ENCODE measurements at places on chromosomes 7 and 10. TPM values are rescaled to one million over a fixed set of nuclear protein-coding genes. Genes with fewer than 3 reads are reported as not detected.

Gene ASAH2
- total RNA-seq, result 2.1 TPM

Gene MGAM2
- total RNA-seq, result 25.5 TPM

Gene OGDHL
- total RNA-seq, result 1.9 TPM

Gene HGF
- 3.2 TPM for total RNA-seq

Gene ZNF438
- 12.3 TPM for total RNA-seq

Gene HOXA3
- 19.9 TPM for total RNA-seq

Gene RBP4
- total RNA-seq, result 6.6 TPM

Gene CCDC146
- 13.3 TPM for total RNA-seq

Gene INMT
- 7.5 TPM for total RNA-seq

Gene ACBD7
- 0.75 TPM for total RNA-seq

Gene HHEX
- total RNA-seq, result 8.8 TPM

Gene CPA5
- not detected for total RNA-seq

Gene GFRA1
- 4.1 TPM for total RNA-seq

Gene SPDYE9
- not detected for total RNA-seq

Gene CYP2C19
- total RNA-seq, result 0.65 TPM

Gene ZNF33A
- 43.3 TPM for total RNA-seq

Gene APBB1IP
- 8.4 TPM for total RNA-seq

Gene NPSR1
- not detected for total RNA-seq

Gene YWHAG
- total RNA-seq, result 102 TPM

Gene DGKI
- 0.46 TPM for total RNA-seq

Gene ZNF212
- 11.9 TPM for total RNA-seq

Gene DPYSL4
- total RNA-seq, result 0.46 TPM

Gene KIF20B
- total RNA-seq, result 7.5 TPM

Gene TAS2R41
- 0.34 TPM for total RNA-seq

Gene PNLIP
- not detected for total RNA-seq

Data from mucosa of descending colon (tissue), 3 donors.